ENCODE measurements at places on chromosomes 4 and X.

DNA sequence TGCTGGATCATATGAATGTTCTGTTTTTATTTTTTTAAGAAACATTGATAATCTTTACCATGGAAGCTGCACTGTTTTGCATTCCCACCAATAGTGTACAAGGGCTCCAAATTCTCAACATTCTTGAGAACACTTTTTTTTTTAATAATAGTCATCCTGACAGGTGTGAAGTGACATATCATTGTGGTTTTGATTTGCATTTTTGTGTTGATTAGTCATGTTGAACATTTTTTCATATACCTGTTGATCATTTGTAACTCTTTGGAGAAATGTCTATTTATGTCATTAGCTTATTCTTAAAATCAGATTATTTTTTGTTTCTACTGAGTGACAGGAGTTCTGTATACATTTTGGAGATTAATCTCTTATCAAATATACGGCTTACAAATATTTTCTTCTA lies 408.5 kb downstream of the GLUD2 start:
- no peak for DNase-seq

DNA sequence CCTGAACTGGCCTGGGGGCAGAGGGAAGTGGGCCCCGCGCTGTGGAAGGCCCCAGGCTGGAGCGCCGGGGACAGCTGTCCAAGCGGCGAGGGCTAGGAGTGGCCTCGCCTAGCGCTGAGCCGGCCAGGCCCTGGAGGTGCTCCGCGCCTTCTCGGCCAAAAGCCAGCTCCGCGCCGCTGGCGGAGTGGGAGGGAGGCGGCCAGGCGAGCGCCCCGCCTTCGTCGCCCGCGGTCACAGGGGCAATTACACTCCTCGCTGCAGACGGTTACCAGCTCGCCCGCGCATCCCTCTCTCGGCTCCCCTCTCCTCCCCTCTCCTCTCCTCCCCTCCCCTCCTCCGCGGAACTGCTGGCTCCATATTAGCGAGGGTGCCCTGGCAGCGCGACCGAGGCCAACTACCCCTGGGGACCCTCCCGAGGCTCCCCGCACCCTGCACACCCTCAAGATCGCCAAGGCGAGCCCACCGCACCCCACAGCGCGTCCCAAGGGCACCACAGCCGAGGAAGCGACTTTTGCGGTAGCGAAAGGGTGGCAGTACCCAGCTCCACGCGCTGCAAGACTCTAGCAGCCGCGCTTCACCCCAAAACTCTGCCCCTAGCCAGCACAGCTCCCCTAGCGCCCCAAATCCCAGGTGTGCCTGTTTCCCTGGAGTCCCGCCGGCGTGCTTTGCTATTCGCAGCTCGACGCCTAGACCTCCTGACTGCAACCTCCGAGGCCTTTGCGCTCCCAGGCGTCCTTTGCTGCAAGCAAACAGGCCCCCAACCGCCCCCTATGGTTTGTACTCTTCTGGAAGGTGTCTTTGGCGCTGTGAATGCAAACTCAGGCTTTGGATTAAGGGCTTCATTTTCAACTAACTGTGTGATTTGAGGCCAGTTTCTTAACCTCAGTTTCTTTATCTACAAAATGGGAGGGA lies 91.4 kb downstream of the BCOR start:
- no peak for DNase-seq

GRCh38 chr4:47662975-47663374 lies 174.9 kb downstream of the CORIN start:
- DNase-seq: peak; percentile 54

DNA sequence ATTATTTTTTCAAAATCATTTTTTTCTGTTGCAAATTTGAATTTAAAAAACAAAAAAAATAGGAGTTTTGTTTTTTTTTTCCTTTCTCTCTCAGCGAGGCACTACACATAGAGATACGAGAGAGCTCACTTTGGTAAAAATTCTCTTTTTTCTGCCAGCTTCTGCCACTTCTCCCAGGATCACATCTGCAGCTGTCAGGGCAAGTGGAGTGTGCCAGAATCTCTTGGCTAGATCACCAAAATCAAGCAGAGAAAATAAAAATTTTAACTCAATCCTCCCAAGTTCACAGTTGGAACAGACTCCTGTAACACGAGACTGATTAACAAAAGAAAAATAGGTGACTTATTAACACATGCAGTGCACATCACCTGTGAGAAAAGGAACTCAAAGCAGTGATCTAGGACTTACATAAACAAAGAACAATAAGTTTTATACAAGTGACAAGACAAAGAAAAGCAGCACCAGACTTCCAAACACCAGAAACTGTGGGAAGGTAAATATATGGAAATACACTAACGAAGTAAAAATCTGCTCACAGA lies 213.2 kb upstream of the ZFP42 start:
- no peak for DNase-seq

- DNase-seq: no peak
Observed at GRCh38 chr4:37631551-37631950, 54.6 kb downstream of the RELL1 start.

GRCh38 chr4:99808260-99808857 lies 8.3 kb upstream of the DAPP1 start:
- DNase-seq: peak; percentile 79

DNA sequence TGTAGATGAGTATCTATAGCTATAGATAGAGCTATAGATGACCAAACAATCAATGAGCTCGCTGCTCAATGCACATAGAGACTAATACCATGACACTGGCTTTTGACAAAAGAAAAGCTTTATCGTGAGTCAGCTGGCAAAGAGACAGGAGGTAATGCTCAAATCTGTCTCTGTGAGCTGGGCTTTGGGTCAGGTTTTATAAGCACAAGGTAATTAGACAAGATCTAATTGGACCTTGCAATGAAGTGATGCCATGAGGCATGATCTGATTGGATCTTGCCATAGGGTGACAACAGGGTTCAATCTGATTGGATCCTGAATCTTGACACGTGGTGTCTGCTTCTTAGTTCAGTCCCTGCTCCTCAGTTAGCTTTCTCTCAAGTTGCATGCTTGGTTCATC lies 180.7 kb upstream of the MXRA5 start:
- no peak for DNase-seq

DNA sequence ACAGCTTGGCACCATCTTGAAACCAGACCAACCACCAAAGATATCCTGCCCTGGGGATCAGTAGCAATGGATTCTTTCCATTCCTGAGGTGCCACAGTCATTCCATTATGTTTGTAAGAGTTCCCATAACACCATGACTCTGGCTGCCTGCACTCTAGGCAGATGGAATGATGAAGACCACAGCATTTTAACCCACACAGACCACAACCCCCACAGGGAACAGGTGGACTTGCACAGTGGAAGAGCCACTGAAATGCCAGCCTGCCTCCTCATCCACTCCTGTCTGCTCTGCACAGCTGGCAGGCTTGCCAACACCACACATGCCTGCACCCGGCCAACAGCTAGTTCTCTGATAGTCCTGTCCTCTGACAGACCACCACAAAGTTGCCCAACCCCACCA lies 2362.2 kb upstream of the AGA start:
- DNase-seq: no peak

GRCh38 chr4:70183168-70183939 lies 12.2 kb upstream of the ODAM start:
- peak; percentile 72 for DNase-seq

- DNase-seq: peak; percentile 36
Observed at GRCh38 chr4:159765382-159765781, 662.5 kb downstream of the RAPGEF2 start.

DNA sequence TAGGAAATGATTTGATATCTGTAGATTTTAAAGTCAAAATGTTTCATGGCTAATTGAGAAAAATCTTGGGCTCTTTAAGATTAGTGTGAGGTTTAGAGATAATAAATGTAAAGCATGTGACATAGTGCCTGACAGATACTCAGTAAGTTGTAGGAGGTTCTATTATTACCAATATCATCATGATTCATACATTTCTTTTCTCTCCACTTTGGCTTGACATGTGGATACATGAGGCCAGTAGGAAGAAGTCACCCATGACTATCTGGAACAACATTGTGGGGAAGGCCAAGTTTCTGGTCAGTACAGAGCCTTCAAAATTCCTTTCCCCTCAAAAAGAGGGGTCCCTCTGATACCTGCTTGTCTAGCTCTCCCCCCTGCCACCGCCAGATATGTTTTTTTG lies 91.2 kb upstream of the SORBS2 start:
- peak; percentile 35 for DNase-seq

DNA sequence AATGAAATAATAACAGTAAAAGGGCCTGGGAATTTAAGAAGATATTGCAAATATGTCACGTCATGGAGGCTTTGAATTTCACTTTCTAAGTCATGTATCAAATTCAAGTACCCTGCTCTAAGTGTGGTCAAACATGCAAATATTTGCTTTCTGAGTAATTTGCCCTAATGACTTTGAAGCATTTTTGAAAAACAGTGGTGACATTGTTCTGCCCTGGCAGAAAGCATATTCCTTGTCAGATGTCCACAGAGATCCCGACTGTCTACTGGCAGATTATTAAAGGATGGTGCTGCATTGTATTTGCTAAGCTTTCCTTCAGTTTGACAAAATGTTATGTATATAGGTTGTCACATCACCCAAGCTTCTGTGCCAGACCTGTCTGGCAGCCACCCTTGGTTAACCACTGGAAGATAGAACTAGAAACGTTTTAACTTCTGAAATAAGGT lies 92.5 kb downstream of the ANK2 start:
- DNase-seq: no peak

- DNase-seq: no peak
Observed at GRCh38 chr4:7397206-7398103, 37.3 kb downstream of the PSAPL1 start.

- no peak for DNase-seq
Observed at GRCh38 chrX:68995780-68996551, 167.1 kb downstream of the EFNB1 start.

GRCh38 chrX:139739138-139739537 lies 31.2 kb upstream of the MCF2 start:
- no peak for DNase-seq

GRCh38 chrX:116009861-116010710 lies 160.5 kb upstream of the AGTR2 start:
- peak; percentile 58 for DNase-seq

DNA sequence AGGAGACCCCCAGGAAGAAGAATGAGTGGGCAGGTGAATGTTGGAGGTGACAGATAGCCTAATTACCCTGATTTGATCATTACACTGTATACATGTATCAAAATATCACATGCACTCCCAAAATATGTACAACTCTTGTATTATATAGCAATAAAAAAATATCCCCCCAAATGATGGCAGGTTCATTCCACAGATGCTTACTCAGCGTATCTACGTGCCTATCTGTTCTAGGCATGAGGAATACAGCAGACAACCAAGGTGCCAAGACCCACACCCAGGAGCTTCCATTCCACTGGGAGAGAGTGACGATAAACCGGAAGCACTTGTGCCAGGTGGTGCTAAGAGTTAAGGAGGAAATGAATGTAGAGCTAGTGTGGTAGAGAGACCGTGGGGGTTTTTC lies 42.4 kb downstream of the ADRA2C start:
- DNase-seq: no peak

GRCh38 chr4:184188443-184189400 lies 29.0 kb downstream of the ENPP6 start:
- DNase-seq: no peak
